ENCODE measurements at places on chromosomes 6 and 20. TPM values are rescaled to one million over a fixed set of nuclear protein-coding genes. Genes with fewer than 3 reads are reported as not detected.

GRCh38 chr6:158756126-158756525 lies 63.0 kb downstream of the EZR start:
- DNase-seq, result no peak

GRCh38 chr6:16352258-16352635 lies 113.9 kb downstream of the GMPR start:
- no peak for DNase-seq

GRCh38 chr20:57900226-57900905 lies 190.6 kb upstream of the PMEPA1 start:
- DNase-seq, result no peak

DNA sequence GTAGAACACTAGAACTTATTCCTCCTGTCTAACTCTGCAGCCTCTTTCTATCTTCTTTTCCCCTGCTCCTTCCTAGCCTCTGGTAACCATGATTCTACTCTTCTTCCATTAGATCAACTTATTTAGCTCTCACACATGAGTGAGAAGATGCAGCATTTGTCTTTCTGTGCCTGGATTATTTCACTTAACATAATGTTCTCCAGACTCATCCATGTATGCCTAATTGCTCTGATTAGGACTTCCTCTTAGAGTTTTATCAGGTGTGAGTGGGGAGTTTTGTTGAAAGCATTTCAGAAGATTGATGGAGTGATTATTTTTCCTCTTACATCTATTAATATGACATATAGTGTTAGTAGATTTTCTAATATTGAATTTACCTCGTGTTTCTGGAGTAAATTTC lies 140.4 kb downstream of the CDKAL1 start:
- DNase-seq, result no peak

DNA sequence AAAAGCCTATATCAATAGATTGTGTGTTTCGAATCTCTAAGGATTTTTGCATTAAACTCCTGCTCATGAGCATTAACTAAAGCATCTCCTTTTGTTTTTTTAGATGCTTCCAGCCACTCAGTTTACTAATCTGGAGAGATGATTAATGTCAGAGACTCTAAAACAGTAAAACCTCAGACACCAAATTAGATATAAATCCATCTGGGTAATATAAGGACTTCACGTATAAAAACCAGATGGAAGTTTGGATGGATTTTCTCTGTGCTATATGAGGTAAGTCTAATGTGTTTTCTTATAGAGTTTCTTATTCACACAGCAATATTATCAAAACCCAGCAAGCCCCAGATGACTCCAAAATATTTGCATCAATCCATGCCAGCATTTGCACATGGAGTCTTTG lies 137.2 kb downstream of the SYNE1 start:
- DNase-seq, result no peak

GRCh38 chr20:17210983-17211382 lies 15.9 kb upstream of the PCSK2 start:
- no peak for DNase-seq

DNA sequence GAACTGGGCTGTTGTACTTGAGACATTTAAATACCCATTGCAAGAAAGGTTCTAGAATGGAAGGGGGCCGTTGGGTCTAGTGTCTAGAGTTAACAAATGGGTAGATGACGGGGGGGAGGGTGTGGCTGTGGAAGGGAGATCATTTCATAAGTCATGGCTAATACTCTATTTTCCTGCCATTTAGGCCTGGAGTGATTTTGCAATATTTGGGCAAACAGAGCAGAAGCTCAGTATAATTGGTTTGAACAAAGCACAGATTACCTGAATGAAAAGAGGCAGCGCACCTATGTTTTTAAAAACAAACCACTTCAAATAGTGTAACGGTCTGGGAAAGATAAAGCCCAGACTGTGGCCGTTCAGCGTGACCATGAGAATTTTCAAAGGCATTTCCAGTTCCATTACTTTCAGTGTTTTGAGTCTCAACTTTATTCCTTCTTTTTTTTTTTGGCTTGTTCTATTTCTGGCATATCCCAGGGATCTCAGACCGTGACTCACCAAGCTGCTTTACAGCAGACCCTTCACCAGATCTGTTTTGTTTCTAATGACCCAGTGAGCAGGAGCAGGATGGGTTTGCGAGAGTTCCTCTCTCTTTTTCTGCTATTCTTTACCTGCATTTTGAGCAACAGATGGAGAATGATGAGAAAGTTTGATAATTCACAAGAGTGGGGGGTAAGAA lies 73.7 kb downstream of the LYRM2 start:
- no peak for DNase-seq

- DNase-seq, result no peak
Observed at GRCh38 chr6:144646093-144647056, 361.2 kb downstream of the UTRN start.

DNA sequence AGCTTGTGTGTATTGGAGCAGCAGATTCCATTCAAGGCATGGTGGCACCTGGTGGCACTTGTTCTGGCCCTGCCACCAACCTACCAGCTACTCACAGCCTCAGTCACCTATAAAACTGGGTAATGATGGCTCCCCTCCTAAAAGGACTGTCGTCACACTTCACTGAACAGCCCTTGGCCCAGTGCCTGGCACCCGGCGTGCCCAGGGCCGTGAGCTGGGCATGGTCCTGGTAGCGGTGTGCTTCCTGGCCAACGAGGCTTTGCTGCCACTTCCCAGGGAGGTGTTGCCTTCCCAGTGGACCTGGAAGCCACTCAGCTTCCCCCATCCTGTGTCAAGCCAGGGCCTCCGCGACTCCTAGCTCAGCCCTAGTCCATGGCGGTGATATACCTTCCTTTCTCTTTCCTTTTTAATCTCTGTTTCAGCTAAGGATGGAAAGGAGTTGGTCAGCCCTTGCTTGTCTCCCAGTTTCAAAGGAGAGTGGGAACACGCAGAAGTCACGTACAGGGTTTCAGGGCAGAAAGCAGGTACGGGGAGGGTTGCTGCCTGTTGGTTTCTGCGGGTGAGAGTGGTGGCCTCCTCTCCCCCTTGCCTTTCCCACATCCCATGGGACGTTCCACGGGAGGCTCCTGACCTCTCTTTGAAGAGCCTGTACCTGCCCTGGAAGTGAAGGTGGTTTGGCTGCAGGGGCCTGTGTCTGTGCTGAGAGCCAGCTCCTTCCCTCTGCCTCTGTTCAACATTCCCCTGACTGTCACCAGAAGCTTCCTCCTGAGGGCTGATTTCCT lies 25.5 kb downstream of the ENTPD6 start:
- no peak for DNase-seq

DNA sequence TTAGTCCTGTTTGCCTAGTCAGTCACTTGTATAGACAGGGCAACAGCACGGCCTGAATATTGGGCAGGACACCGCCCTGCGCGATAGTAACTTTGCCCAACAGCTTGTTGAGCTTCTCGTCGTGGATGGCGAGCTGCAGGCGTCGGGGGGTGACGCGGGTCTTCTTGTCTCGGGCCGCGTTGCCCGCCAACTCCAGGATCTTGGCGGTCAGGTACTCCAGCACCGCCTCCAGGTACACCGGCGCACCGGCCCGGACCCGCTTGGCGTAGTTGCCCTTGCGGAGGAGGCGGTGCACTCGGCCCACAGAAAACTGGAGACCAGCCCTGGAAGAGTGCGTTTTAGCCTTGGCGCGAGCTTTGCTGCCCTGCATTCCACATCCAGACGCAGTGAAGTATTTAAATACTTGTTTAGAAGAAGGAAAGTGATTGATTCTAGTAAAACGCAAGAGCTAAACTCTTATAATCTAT lies 92.8 kb upstream of the BTN3A2 start:
- DNase-seq, result no peak

- DNase-seq, result no peak
Observed at GRCh38 chr6:122752459-122752858, 27.1 kb upstream of the FABP7 start.

GRCh38 chr6:20455251-20455940 lies 53.7 kb downstream of the E2F3 start:
- DNase-seq, result no peak

DNA sequence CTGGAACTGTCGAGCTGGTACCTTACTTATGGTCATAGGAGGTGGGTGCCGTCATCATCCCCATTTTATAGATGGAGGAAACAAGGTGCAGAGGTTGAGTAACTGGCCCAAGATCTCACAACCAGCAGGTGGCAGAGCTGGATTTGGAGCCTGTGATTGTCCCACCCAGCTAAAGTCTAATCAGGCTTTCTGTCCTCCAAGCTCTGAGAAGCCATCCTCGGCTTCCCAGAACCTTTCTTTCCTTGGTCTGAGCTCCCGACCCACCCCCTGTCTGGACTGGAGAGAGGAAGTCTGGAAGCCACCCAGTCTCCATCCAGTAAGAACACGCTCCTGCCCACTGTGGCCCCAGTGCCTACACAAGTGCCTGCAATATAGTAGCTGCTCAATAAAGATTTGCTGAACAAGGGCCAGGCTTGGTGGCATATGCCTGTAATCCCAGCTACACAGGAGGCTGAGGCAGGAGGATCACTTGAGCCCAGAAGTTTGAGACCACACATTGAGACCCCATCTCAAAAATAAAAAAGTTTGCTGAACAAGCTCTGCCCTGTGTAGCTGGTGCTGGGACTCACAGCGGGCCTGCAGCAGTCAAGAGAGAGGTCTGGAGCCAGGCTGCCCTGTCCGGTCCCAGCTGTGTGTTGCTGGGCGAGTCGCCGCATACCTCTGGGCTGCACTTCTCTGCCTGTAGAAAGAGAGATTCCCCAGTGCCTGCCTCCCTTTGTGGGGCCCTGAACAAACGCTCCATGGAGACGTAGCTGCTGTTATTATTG lies 32.5 kb upstream of the DLGAP4 start:
- peak; percentile 41 for DNase-seq

DNA sequence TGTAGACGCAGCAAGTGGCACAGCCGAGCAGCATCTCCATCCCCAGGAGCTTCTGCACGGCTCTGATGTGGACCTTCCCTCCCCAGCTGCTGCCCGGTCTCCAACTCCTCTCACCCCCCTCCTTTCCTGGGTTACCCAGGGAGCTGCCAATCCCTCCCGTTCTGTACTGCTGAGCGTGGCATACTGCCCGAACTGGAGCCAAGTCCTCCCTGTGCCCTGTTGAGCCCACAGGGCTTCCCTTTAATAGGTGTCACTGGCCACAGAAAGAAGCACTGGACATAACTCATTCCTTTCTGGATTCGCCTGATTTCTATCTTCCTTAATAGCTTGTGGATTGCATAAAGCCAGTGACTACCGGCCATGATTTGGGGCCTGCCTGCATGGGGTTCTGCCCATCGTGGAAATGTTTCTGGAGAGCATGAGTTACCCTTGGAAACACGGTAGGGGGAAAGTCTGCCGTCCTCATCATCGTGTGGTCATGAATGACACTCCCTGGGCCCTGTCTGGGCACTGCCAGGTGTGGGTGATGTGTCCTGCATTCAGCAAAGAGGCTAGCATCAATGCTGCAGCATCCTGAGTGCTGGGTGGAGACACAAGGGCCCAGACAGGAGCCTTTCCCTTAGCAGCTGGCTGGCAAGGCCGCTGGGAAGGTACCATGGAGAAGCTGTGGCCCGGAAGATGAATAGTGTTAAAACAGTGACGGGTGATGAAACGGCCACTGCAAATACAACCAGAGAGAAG lies 189.7 kb downstream of the SYNDIG1 start:
- no peak for DNase-seq

GRCh38 chr6:152982904-152983636 lies at the start of gene FBXO5:
TSS of gene FBXO5 (minus strand) at chr6:152983041. CDS start at chr6:152982959, 82 bp downstream.
- DNase-seq, result peak; percentile 94

- no peak for DNase-seq
Observed at GRCh38 chr6:134182528-134182927, 130.1 kb upstream of the SLC2A12 start.

- no peak for DNase-seq
Observed at GRCh38 chr6:149140137-149140909, 177.2 kb upstream of the TAB2 start.

DNA sequence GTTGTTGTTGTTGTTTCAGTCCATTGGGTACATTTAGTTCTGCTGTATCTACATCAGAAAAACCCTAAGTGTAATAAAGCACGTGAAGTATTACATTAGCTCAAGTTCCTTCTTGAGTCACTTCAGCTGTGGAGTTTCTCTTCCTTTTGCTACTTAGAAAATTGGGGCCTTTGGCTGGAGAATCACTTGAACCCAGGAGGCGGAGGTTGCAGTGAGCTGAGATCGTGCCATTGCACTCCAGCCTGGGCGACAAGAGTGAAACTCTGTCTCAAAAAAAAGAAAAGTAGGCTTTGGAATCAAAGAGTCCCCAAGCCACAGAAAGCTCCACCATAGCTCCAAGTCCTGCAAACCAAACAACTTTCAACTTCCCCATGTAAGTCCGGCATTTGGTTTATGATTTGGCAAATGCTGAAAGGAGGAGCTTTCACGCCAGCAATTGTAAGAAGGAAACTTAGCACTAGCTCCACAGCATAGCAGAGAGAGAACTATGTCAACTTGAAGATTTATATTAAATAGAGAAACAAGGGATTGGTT lies 56.5 kb upstream of the RNF144B start:
- no peak for DNase-seq

DNA sequence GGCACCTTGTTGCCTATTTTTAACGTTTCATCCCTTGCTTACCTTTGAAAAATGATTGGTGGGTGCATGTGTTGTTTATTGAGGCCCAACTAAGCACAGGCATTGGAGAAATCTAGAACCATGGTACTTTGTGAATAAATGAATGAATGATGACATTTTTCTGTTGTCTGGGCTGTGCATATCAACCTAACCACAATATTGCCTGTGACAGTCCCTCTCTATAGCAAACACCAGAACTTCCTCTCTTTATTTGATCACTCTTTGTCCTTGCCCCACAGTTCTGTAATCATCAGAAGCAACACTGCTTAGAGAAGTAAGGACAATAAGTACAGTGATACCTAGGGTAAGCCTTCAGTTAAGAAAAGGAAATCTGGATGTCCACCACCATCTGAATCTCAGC lies 75.1 kb downstream of the TBC1D7 start:
- DNase-seq, result no peak

DNA sequence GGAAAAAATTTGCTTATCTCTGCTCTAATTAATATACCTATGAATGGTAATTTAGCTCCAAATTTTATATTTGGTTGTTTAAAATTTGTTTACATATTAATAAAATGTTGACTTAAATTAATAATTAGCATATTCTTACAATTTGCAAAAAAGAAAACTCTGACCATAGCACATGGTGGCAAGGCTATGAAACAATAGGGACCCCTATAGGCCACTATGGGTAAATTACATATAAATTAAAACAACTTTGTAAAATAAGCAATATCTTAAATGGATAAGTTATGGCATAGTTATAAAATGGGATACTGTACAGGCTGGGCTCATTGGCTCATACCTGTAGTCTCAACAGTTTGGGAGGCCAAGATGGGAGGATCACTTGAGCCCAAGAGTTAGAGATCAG lies 76.0 kb downstream of the MKKS start:
- no peak for DNase-seq

The EYS gene
- not detected for total RNA-seq

The FAM120B gene
- 12.0 TPM for total RNA-seq

The HCK gene
- total RNA-seq, result 0.82 TPM

The HLA-DQA2 gene
- total RNA-seq, result not detected

The CAPN11 gene
- 1.2 TPM for total RNA-seq

The TNF gene
- not detected for total RNA-seq

The SOX18 gene
- 0.23 TPM for total RNA-seq

The TMC2 gene
- total RNA-seq, result not detected

The DEFB124 gene
- total RNA-seq, result not detected

The GABRR1 gene
- 0.17 TPM for total RNA-seq

The MAPK13 gene
- 15.2 TPM for total RNA-seq

The PPP1R16B gene
- 9.7 TPM for total RNA-seq

The TFB1M gene
- 49.4 TPM for total RNA-seq

The FOXQ1 gene
- total RNA-seq, result not detected

The HLA-DQB2 gene
- not detected for total RNA-seq

Measured in H1 (cell line).